ENCODE measurements at places on chromosomes 11 and 22. TPM values are rescaled to one million over a fixed set of nuclear protein-coding genes. Genes with fewer than 3 reads are reported as not detected.

Gene DCDC1
- total RNA-seq = 21.1 TPM

Gene OR6T1
- total RNA-seq = 0.27 TPM

Gene APOC3
- total RNA-seq = not detected

Gene LGR4
- total RNA-seq = 27.6 TPM

Gene POU2AF2
- not detected for total RNA-seq

Gene SLC22A25
- not detected for total RNA-seq

Gene CELF1
- 98.2 TPM for total RNA-seq

Gene MMP13
- 0.19 TPM for total RNA-seq

Measured in motor neuron (in vitro differentiated cells).